ENCODE measurements at places on chromosomes 4 and X.

DNA sequence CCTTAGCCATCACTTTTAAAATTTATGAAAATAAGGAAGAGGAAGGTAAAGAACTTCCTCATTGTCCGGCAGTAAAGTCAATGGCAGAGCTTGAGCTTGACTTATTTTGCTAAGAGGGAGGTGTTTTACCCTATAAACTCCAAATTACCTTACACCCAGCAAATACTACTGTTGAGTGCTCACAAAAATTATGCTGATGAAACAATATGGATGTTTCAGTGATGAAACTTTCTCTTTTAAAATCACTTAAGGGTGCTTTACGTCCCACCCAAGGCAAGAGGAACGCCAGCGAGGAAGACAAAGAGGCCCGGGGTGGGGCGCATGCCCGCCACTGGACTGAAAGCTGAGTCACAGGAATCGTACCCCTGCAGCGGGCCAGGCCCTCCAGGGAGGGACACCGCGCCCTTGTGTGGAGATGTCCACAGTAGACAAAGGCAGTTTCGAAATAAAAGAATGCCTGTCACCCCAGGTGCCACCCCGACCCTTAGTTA, 560 bp upstream of the TMSB4X start:
- DNase-seq, result no peak

- DNase-seq, result no peak
Observed at GRCh38 chr4:112857461-112857860, 192.0 kb upstream of the ANK2 start.

DNA sequence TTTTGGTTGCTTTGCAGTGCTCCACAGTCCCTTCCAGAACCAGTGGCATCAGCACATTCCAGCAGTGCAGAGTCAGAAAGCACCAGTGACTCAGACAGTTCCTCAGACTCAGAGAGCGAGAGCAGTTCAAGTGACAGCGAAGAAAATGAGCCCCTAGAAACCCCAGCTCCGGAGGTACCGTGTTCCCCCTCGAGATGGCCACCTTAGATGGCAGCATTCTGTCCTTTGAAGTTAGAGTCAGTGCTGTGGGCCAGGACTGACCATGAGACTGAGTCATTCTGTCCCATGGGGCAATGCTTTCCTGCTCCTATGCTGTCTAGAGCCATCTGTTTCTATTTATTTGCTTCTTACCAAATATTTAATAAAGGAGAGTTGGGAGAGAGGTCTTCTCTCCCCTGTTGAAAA, 112.3 kb downstream of the KLHL8 start:
- DNase-seq, result no peak

DNA sequence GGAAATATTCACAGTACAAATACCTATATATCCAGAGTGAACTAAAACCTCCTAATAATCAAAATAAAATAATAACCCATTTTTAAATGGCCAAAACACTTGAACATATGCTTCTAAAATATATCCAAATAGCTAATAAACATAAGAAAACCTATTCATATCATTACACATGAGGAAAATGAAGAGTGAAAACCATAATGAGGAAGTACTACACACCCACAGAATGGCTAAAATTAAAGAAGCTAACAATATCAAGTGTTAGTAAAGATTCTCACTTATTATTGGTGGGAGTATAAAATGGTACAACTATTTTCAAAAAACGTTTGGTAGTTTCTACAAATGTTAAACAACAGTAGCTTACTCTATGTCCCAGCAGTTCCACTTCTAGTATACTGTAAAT, 92.1 kb downstream of the KLHL13 start:
- no peak for DNase-seq

DNA sequence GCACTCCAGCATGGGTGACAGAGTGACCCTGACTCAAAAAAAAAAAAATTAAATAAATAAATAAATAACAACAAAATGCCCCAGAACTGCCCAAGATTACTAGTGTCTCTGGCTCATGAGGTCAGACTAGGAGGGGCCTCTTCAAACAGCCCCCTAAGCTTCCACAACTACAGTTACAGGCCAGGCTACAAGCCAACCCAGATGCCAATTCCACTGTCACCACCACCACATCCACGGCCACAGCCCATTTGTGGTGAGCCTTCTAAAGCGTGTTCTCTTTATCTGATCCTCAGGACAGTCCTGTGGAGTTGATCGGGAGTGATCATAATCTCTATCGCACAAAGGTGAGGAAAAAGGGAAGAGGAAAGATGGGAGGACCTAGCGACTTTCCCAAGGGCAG, 36.6 kb downstream of the IGFBP7 start:
- no peak for DNase-seq

DNA sequence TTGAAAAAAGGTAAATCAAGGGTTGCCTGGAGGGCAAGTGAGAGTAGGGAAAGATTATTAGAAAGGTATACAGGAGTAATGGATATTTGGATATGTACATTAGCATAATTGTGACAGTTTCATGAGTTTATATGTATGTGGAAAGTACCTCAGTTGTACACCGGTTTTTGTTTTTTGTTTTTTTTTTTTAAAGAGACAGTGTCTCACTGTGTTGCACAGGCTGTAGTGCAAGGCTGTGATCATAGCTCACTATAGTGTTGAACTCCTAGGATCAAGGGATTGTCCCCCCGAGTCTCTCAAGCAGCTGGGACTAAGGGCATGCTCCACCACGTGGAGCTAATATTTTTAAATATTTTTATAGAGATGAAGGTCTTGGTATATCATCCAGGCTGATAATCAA, 15.3 kb upstream of the HPGD start:
- DNase-seq, result no peak
